ENCODE measurements at places on chromosomes 7 and 10.

GRCh38 chr10:124993736-124994451 is 52.0 kb downstream of the ZRANB1 start:
- DNase-seq, result no peak

DNA sequence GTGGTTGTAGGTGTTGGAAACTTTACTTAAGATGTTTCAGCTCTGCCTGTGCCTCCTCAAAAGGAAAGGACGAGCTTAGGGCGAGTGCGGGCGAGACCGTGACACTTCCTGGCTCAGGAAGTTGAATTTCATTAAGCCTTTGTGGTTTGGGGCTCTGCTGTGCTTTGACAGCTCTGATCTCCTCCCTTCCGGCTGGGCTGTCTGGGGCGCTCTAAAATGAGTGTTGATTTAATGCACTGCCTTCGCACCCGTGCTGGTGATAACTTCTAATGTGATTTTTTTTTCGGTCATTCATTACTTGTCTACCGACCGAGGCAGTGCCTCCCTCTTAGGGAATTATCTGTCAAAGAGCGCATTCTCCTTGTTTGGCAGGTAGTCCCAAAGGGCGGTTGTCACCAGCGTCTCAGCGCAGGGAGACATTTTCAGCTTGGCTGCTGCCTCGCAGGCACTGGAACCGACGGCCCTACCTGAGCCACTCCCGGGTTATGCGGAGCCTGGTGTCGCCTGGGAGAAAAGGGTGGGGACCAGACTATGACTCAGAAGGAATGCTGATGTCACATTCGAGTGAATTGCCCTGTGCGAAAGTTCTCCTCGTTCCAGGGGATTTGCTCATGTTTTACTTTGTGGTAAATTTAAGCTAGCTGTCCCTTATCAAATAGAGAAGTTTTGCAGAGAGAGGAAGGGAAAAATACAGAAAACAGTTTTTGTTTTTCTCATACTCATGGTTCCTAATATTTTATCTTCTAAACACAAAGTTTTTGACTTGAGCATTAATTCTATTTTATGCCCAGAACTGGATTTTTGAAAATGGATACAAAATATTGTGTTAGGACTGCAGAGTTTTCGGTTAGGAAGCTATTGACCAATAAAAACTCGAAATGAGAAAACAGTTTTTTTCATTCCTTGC is 920 bp downstream of the TES start:
- DNase-seq, result peak; percentile 40

DNA sequence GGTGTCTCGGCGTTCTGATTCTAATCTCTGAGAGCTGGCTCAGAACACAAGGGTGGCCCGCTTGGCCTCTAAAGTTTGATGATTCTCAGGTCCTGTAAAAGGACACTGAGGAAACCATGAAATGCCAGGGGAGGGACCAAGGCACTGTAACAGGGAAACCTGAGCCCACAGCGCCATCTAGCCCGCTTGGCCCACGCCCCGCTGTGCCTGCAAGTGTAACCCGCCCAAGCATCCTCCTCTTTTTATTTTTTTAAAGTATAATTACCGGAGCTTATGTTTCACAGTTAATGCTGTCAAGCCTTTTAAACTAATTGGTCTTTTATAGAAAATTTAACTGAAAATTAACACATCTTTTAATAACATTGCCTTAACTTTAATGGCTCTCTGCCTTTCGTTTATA is 734.7 kb downstream of the KCNMA1 start:
- no peak for DNase-seq

- DNase-seq, result no peak
Observed at GRCh38 chr10:18577823-18578685, 73.3 kb downstream of the NSUN6 start.

GRCh38 chr7:5702876-5703571 is 78.4 kb downstream of the RNF216 start:
- no peak for DNase-seq

- DNase-seq, result no peak
Observed at GRCh38 chr7:115260381-115260780, 338.5 kb downstream of the MDFIC start.

DNA sequence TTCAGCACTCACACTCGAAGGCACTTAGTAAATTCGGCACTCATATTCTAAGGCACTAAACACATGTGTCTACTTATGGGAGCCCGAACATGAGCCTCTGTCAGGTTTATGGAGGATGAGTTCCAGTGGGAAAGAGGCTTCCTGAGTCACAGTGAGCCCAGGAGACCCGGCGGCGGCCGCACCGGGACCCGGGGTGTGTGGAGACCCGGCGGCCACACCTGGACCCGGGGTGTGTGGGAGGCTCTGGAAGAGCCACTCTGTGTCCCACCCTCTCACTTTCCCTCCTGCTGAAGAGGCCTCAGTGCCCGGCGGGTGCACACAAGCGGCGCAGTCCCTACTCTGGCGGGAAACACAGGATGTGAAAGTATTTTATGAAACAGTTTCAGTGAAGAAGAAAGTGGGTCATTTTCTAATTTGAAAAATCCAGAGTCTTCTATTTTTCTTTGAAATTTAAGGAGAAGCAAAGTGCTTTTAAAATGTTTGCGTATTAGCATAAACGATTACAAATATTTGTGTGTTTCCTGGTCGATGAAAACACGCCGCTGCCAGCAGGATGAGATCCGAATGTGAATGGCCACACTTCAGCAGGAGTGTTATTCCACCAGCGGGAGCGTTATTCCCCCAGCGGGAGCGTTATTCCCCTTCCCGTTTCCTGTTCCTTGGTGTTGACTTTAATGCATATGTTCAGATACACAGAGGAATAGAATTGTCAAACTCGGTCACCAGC is 625.1 kb downstream of the DNAJB6 start:
- DNase-seq, result no peak

- DNase-seq, result no peak
Observed at GRCh38 chr7:99623091-99623693, 6.4 kb downstream of the ZSCAN25 start.

DNA sequence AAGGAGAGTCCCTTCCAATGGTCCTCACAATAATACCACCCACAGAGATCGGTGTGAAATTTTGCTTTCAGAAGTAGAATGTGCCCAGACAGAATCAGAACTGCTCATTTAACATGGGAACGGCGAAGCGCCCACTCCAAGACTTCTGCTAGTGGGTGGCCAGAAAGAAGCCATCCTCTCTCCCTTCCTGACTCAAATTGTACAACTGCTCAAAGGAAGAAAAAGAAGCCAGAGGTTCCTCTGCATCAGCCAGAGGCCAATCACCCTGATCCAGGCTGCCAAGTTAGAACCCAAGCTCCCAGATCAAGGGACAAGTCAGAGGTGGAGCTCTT is 23.3 kb downstream of the NUDCD3 start:
- no peak for DNase-seq

DNA sequence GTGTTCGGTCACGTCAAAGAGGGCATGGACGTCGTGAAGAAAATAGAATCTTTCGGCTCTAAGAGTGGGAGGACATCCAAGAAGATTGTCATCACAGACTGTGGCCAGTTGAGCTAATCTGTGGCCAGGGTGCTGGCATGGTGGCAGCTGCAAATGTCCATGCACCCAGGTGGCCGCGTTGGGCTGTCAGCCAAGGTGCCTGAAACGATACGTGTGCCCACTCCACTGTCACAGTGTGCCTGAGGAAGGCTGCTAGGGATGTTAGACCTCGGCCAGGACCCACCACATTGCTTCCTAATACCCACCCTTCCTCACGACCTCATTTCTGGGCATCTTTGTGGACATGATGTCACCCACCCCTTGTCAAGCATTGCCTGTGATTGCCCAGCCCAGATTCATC is 6.5 kb downstream of the PPIF start:
- DNase-seq, result no peak

DNA sequence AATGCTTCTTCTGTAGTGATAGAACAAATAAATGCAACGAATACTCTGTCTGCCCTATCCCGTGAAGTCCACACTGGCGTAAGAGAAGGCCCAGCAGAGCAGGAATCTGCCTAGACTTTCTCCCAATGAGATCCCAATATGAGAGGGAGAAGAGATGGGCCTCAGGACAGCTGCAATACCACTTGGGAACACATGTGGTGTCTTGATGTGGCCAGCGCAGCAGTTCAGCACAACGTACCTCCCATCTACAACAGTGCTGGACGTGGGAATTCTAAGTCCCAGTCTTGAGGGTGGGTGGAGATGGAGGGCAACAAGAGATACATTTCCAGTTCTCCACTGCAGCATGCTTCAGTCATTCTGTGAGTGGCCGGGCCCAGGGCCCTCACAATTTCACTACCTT is 45.8 kb downstream of the FIGNL1 start:
- DNase-seq, result no peak

GRCh38 chr10:36331121-36331520 is 689.0 kb upstream of the FZD8 start:
- no peak for DNase-seq

- peak; percentile 82 for DNase-seq
Observed at GRCh38 chr7:76397409-76398183, 11.9 kb downstream of the SSC4D start.

GRCh38 chr10:109993551-109994330 is 14.0 kb upstream of the ADD3 start:
- DNase-seq, result no peak

- DNase-seq, result no peak
Observed at GRCh38 chr10:110437351-110437605, 60.4 kb upstream of the DUSP5 start.

GRCh38 chr7:1902231-1902855 is 232.3 kb downstream of the ELFN1 start:
- no peak for DNase-seq

DNA sequence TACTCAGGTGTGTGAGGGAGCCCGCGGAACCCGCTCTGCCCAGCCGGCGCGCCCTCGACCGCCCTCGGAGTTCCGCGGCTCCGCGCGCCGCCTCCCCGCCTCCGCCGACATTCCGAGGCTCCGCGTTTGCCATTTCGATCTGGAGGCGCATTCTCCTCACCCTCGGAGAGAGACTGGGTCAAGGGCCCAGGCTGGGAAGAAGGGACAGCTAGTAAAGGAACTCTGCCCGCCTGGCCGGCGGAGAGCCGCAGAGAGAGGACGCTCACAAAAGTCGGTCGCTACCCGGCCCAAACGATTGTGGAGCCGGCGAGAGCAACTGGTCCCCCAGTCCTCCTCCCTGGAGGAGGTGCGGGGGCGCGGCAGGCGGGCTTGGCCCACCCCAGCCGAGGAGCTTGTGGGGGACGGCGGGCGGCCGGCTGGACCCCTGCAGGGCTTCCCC is 74.5 kb upstream of the LEP start:
- no peak for DNase-seq

- no peak for DNase-seq
Observed at GRCh38 chr7:101553018-101553770, 75.9 kb downstream of the MYL10 start.

DNA sequence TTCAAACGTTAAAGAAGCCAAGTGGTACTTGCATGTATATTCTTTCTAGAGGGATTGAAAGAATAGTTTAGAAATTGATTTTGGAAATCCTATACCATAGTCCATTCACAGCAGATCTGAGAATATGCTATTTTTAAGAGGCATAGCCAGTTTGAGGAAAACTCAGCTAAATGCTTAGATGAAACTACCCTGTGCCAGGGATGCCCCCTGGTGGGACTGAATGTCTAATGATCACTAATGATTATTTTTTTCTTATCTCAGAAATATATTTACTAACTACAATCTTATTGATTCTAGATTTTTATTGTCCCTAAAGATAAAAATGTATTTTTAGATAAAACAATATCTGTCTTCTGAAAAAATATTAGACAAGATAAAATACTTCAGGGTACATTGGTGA is 844.9 kb upstream of the PHF14 start:
- DNase-seq, result no peak

DNA sequence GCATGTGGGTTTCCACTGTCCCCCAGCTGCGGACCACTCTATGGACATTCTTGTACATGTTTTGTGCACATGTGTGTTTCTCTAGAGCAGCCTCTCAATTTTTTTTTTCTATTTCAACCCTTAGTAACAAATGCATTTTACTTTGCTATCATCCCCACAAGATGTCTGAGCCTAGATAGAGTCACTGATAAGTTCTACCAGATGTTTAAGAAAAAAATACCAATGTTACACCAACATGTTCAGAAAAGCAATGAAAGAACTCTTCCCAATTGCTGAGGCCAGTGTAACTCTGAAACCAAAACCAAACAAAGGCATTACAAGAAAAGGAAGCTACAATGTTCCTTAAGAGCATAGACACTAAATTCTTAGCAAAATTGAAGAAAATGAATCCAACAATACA is 218.5 kb downstream of the CXCL12 start:
- no peak for DNase-seq

DNA sequence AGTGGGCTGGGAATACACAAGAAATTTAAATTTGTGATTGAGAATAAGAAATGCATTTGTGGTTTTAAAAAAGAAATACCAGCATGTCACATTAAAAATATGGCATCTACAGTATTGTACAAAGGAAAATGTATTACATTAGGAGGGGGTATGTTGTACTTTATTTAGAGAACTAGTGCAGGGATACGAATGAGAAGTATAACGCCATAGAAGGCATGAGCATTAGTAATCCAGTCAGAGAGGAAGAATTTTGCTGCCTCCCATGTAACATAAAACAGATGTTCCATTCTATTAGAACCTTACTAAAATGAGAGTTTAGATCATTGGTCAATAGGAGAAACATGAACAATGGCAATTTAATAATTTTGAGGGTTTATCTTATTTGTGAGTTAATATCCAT is 182.2 kb downstream of the ADK start:
- DNase-seq, result no peak

Data from stimulated activated CD4-positive, alpha-beta T cell treated with anti-CD3 and anti-CD28 coated beads, Interleukin-1b, Interleukin-23, amount 100 ng/mL, for 1 hour (primary cell).